ENCODE measurements at places on chromosomes 7 and 10.

- no peak for DNase-seq
These were observed 170.4 kb downstream of the ARID5B start for GRCh38 chr10:62071846-62072281.

DNA sequence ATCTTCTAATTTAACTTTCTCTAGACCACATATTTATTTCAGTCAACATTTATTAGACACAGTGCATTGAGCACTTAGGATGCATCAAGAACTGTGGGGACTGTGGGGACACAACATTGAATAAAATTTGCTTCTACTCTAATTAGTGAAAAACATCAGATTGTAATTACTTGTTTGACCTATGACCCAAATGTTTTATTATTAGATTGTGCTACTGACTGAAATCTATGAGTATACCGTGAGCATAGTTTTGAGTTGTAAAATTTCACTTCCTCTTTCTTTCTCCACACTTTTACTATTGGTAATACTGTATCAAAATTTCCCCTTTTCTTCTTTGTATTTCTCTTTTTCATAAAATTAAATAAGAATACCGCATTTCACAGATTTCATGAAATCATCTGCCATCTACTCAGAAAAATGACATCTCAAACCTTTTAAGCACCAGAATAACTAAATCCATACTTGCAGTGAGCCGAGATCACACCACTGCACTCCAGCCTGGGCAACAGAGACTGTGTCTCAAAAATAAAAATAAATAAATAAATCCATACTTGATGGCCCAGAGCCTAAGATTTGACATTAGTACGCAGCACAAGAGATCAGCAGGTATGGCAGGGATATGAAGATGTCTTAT lies 25.4 kb upstream of the INPP5F start:
- DNase-seq, result no peak

DNA sequence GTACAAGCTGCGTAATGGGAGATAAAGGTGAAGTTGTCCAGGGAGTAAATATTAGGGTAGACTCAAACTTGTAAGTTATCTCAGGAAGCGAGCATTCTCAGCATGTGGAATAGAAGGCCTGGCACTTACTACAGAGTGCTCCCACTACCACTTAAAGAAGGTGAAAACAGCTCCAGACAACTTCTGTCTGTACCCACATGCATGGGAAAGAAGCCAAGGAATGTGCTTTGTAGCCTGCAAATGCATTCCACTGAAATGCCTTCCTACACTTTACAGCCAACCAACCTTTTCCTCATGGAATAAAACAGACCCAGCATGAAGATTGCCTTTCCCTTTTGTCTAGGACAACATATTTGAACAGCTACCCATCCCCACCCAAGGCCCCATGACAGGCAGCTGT lies 45.4 kb upstream of the NPSR1 start:
- no peak for DNase-seq

DNA sequence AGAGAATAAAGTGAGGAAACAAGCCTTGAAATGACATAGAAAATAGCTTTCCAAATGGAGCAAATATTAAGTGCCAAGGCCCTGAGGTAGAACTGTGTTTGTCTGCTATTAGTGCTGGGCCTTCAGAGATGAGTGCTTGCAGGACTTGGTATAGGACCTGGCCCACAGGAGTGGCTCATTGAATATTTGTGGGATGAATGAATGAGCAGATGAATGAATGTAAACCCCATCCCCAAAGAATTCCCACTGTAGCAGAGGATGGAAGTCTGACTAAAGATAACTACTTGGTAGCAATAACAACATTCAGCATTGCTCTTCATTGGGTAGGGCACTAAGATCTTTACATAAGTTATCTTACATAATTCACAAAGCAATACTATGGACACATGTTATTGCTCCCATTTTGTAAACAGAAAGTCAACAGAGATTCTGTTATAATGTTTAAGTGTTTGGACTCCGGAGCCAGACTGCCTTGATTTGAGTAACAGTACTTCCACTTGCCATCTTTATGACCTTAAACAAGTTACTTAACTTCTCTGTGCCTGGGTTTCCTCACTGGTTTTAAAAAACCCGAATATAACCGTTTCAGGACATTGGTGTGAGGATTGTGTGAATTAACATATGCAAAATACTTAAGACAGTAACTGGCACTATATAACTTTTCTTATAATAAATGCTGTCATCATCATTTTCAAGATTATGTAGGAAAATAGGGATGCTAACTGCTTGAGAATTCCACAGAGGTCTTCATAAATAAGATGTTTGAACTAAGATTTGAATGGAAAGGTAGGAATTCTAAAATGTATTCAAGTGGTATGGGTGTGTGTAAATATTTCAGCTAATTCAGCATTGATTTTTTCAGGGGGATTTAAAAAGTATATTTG lies 141.9 kb downstream of the PRKG1 start:
- DNase-seq, result no peak

DNA sequence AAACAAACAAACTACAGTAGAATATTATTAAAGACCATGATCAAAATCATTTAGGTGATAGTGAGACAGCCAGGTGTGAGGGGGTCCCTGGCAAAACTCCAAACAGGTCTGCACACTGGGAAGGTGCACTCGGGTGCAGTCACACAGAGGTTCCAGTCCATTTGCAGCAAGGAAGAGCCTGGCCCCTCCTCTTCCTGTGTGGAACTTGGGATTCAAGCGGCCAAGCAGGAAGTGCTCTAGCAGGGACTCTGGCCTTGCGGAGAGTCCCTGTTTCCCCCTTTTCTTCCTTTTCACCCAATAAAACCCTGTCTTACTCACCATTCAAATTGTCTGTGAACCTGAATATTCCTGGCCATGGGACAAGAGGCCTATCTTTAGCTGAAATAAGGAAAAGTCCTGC lies 181.8 kb downstream of the LRRTM3 start:
- no peak for DNase-seq

DNA sequence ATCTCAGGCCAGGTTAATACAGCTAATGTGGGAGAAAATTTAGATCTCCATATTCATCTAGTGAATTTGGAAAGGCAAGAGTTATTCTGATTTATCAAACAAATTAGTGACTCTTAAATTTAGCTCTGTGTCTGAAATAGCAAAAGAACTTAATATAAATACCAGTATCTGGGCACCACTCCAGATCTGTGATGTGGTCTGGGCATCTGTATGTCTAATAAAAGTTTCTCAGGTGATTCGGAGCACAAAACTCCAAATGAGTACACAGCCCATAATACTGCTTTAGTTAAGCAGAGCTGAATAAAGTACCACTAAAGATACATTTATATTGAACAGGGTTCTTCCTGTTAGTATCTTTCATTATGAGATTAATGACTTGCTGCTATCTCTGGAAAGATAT lies 261.4 kb downstream of the BAMBI start:
- no peak for DNase-seq

GRCh38 chr7:130945411-130945811 lies 211.4 kb upstream of the KLF14 start:
- no peak for DNase-seq

GRCh38 chr7:159114981-159115380 lies 29.7 kb downstream of the VIPR2 start:
- DNase-seq, result no peak

GRCh38 chr7:141184532-141185190 lies 110.8 kb downstream of the TMEM178B start:
- DNase-seq, result no peak

DNA sequence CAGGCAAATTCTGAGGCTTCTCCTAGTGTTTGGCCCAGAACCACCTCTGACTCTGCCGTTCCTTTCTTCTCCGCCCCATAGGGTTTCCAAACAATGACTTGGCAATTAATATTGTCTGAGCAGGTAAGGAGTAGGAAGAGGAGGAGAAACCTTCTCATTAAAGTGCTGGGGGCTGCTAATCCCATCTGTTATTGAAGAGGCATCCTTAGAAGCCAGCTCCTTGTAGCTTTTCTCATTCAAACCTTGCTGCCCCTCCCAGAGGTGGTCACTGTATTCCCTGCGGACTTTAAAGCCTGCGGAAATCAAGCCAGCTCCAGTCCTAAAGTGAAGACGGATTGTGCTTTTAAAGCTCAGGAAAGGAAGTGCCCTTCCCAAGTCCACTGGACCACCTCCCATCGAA lies 1.4 kb upstream of the NKX1-2 start:
- DNase-seq, result no peak

GRCh38 chr10:58352956-58353610 lies 18.3 kb downstream of the UBE2D1 start:
- DNase-seq, result no peak

- no peak for DNase-seq
These were observed 86.4 kb downstream of the NKX6-2 start for GRCh38 chr10:132699411-132700155.

DNA sequence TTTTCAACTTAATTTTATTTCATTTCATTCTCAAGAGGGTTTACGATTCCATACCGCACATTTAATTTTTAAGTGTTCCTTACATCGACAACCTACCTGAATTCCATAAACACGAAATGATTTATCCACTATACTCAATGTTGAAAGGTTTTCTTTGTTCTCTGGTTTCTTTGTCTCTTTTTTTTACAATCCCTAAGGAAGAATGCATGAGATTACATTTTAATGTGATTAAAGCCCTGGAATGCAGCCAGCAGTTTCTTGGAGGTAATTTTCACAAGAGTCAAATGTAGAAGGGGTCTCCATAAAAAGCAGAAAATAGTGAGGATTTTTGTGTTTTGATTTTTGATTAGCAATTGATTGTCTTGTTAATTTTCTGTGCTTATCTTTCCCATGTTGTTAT lies 59.2 kb upstream of the ADCY1 start:
- DNase-seq, result no peak

- no peak for DNase-seq
These were observed 381.9 kb downstream of the ZWINT start for GRCh38 chr10:55979203-55979602.

DNA sequence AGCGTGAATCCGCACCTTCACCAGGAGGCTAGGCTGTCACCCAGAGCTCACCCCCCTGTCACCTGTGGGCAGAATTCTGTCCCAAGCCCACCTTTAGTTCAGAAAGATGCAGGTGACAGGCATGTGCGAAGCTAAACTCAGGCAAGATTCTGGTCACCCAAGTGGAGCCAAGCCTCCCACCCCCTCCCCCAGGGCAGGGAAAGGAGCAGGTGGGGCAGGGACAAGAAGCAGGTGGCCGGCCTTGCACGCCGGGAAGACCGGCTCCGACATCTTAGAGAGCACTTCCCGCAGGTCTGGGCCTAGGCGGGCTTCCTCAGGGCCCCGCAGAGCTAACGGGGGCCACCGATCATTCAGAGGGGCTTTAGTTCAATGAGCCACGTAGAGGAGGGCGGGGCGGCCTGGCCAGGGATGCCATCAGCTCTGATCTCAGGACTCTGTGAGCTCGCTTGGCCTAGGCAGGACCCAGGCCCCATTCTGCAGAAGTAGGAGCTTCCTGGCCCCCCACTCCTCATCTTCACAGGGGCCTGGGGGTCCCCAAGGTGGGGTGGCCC lies 19.9 kb downstream of the UNCX start:
- no peak for DNase-seq

GRCh38 chr7:30268586-30268985 lies 15.8 kb upstream of the ZNRF2 start:
- no peak for DNase-seq

GRCh38 chr7:113519472-113519871 lies 399.3 kb downstream of the PPP1R3A start:
- no peak for DNase-seq

- DNase-seq, result no peak
These were observed 83.3 kb upstream of the MKLN1 start for GRCh38 chr7:131244259-131244852.

GRCh38 chr7:598899-599298 lies 79.3 kb upstream of the PDGFA start:
- DNase-seq, result peak; percentile 45

DNA sequence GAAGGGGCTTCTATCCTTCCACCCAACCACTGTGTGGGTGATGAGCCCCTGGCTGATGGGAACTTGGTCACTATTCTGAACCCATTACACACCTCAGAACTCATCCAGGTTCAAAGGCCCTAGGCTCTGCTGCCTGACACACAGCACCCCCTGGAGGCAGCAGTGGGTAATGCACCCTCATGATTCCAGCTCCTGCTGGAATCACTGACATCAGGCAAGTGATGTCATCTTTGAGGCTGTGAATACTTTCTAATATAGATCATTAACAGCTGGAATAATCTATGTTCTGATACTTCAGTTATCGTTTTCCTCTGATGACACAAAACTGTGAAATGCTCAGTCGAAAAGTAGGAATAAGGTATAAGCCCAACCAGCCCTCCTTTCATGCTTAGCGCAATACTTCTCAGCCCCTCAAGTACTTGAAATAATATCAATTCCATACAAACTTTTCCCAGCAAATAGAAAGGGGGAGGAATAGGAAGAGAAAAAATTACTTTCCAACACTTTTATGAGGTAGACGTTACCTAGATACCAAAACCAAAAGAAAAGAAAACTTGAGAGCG lies 7.5 kb upstream of the RBP3 start:
- no peak for DNase-seq

All from pons (tissue), 1 donor.